Naive thymus-derived CD8-positive, alpha-beta T cell (primary cell): ENCODE measurements at places on chromosomes 6 and 20. TPM values are rescaled to one million over a fixed set of nuclear protein-coding genes. Genes with fewer than 3 reads are reported as not detected.

DNA sequence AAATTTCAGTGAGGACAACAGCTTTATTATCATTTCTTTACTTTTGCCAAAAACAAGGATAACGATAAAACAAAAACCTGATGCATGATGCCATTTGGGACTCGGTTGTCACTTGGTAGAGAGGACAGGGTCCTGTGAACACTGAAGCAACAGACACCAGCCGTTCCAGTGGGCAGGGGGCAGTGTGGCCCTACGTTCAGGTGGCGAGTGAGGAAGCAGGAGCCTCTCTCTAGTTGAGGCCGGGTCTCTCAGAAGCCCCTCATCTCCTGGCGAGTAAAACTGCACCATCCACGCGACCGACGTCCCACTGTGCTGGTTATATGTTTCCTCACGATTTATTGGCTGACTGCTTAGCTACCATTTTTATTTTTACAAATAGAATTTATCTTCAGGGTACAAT, 231.6 kb downstream of the THBS2 start:
- H3K27me3 ChIP-seq: peaks cover 9% of the 10 kb centered on the region
- H3K4me1 ChIP-seq: peaks cover 2% of the 10 kb centered on the region
- H3K4me3 ChIP-seq: no peak overlapping the region
- no peak overlapping the region for H3K27ac ChIP-seq

DNA sequence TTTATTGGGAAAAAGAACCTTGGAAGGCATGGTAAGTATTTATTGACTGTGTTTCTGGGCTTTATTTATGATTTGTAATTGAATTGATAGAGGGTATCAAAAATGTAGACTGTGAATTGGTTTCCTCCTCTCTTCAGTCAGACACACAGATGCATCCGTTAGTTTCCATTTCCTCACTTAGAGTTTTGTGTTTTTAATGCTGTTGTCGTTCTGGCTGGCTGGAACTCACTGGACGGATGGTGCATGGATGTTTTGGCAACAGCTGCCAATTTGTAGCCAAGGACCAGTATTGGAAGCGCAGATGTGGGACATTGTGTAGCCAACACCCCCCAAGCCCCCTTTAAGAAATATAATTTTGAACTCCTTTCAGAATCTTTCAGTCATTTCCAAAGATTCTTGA, 134.5 kb downstream of the JARID2 start:
- no peak for DNase-seq
- no peak overlapping the region for H3K4me3 ChIP-seq
- H3K4me1 ChIP-seq: peaks cover 73% of the 10 kb centered on the region
- no peaks in the 10 kb centered on the region for H3K27me3 ChIP-seq
- H3K36me3 ChIP-seq: peaks cover 6% of the 10 kb centered on the region

GRCh38 chr6:161115468-161115867, 123.9 kb downstream of the MAP3K4 start:
- no peak overlapping the region for H3K27ac ChIP-seq
- peaks cover 17% of the 10 kb centered on the region for H3K4me1 ChIP-seq
- H3K4me3 ChIP-seq: no peak overlapping the region

GRCh38 chr6:76694795-76695194, 622.3 kb upstream of the IMPG1 start:
- no peak overlapping the region for H3K27ac ChIP-seq
- H3K36me3 ChIP-seq: no peaks in the 10 kb centered on the region
- H3K4me1 ChIP-seq: no peaks in the 10 kb centered on the region
- no peak overlapping the region for H3K4me3 ChIP-seq
- H3K27me3 ChIP-seq: no peaks in the 10 kb centered on the region

DNA sequence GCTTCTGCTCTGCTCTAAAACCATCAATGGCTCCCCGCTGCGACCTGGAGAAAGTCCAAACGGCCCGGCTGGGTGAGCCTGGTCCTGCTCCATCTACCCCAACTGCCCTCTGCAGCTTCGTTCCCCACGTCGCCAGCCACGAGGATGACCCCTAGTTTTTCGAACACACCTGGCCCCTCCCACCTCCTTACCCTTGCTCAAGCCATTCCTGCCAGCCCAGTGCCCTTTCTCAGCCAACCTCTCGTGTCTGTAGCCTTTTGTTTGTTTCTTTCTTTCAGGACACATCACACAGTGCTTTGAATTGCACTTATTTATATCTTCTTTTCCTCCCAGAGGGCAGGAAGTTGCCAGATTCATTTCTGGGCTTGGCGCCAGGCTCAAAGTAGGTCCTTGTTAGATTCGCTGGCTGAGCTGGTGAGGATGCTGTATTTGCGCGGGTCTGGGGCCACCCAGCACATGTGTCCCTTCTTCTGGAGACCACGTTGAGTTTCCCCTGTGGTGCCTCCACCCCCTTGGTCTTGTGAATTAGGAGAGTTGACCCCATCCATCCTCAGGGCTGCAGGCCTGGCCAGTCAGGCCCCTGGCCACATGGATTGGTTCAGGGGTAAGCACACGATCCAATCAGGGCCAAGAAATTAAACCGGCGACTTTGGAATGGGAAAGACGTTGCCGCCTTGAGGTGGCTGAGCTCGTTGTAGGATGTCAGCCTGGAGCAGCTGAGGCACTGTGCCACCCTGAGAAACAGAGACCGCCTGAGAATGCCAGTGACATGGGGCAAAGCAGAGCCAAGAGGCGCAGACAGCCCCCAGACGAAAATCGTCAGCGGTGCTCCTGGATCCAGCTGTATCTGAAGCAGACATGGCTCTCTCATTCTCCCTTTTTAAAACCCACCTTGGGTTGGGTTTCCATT, 156.0 kb downstream of the CEBPB start:
- no peak for DNase-seq
- H3K36me3 ChIP-seq: no peaks in the 10 kb centered on the region
- H3K27me3 ChIP-seq: peaks cover 4% of the 10 kb centered on the region
- no peak overlapping the region for H3K27ac ChIP-seq
- peaks cover 10% of the 10 kb centered on the region for H3K4me1 ChIP-seq
- no peak overlapping the region for H3K4me3 ChIP-seq

DNA sequence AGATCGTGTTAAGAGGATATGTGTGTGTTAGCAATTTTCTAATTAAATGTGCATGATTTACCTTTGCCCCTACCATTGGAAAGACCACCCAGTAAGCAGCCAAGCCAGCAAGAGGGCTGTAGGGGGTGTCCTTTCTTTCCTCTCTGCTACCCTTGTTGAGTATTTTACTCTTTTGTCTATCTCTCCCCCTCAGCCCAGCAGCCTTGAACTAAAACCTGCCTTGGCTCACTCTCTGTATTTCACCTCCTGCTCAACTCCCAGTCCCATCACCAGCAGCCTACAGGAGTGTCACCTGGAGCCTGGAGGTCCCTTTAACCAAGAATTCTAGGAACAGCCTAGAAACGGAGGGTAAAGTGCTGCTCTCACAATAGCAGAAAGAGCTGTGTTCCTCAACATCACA, 81.0 kb downstream of the HIVEP2 start:
- no peak for DNase-seq
- peaks cover 27% of the 10 kb centered on the region for H3K4me1 ChIP-seq
- peak overlapping the region; percentile 20 for H3K4me3 ChIP-seq
- H3K27me3 ChIP-seq: no peaks in the 10 kb centered on the region

- H3K36me3 ChIP-seq: no peaks in the 10 kb centered on the region
- DNase-seq: no peak
- no peaks in the 10 kb centered on the region for H3K27me3 ChIP-seq
- no peak overlapping the region for H3K27ac ChIP-seq
- no peaks in the 10 kb centered on the region for H3K4me1 ChIP-seq
These were observed 233.7 kb upstream of the ZFP64 start for GRCh38 chr20:52425253-52425652.

DNA sequence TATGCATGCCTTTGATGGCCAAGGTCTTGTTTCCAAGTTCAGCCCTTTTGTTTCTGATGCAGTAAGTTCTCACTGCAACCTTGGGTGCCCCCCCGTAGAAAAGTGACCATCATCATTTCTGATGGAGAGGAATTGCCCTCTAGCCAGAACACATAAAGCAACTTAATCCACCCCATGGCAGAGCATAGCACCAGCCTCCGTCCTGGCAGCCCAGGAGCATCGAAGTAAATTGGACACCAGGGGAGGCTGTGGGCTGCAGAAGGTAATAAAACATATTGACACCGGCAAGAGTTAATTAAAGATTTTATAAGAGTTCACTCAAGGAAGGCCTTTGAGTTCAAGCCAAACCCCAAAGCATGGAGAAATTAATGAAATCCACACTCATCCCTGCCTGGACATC, 39.2 kb upstream of the CST7 start:
- no peak overlapping the region for H3K4me3 ChIP-seq
- no peaks in the 10 kb centered on the region for H3K27me3 ChIP-seq
- no peak overlapping the region for H3K27ac ChIP-seq
- no peaks in the 10 kb centered on the region for H3K4me1 ChIP-seq
- DNase-seq: no peak

GRCh38 chr20:37347347-37347823, 1.4 kb downstream of the SRC start:
- H3K4me3 ChIP-seq: peak overlapping the region; percentile 40
- H3K27ac ChIP-seq: peak overlapping the region; percentile 35
- no peak for DNase-seq
- H3K36me3 ChIP-seq: no peaks in the 10 kb centered on the region

GRCh38 chr20:10618611-10619245, 55.1 kb downstream of the JAG1 start:
- H3K27me3 ChIP-seq: no peaks in the 10 kb centered on the region
- H3K4me3 ChIP-seq: no peak overlapping the region
- H3K4me1 ChIP-seq: no peaks in the 10 kb centered on the region
- DNase-seq: no peak

GRCh38 chr20:57375652-57376230, 15.5 kb upstream of the RBM38 start:
- peak overlapping the region; percentile 74 for H3K27ac ChIP-seq
- H3K27me3 ChIP-seq: no peaks in the 10 kb centered on the region
- DNase-seq: no peak
- H3K4me1 ChIP-seq: peaks cover 22% of the 10 kb centered on the region
- no peak overlapping the region for H3K4me3 ChIP-seq

DNA sequence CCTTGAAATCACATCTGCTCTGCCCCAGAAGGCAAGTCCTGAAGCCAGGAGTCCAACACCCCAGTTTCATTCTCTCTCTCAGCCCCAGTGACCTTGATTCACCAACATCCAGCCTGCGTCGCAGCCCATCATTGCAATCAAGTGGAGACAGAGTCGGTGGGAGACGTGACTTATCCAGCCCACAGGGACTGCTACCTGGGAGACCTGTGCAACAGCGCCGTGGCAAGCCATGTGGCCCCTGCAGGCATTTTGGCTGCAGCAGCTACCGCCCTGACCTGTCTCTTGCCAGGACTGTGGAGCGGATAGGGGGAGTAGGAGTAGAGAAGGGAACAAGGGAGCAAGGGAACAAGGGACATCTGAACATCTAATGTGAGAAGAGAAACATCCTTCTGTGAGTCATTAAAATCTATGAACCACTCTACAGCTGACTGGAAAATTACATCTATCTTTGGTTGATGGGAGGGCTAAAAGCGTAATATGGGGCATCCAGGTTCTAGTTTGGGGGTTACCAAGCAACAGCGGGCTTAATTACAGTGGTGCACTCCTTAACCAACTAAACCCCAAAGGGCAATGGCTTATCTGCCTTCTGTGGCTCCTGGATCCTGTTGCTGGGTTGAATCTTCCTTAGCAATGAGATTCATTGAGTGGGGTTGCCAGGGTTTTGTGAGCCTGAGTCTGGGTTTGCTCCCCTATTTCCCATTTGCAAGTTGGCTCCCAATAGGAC, 2.5 kb downstream of the LY6G6D start:
- no peak for DNase-seq
- H3K4me1 ChIP-seq: peaks cover 9% of the 10 kb centered on the region
- H3K27ac ChIP-seq: no peak overlapping the region
- no peaks in the 10 kb centered on the region for H3K36me3 ChIP-seq
- no peak overlapping the region for H3K4me3 ChIP-seq

DNA sequence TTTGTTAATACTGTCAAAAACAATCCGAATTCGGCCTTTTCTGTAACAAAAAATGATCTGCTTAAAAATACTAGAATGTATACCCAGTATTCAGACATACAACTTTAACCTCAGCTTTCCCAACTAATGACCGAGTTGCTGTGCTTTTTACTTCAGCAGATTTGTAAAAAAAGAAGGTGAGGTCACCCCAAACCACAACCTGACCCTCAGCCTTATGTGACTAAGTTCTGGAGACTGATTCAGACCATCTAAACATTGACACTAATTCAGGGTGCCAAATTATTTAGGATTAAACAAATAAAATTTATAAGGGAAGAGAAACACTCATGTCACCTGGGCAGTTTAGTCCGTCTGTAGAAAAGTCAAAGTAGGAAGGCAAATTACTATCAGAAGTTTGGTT, 7.7 kb downstream of the CCN6 start:
- no peak overlapping the region for H3K27ac ChIP-seq
- no peak for DNase-seq
- H3K36me3 ChIP-seq: no peaks in the 10 kb centered on the region
- H3K27me3 ChIP-seq: no peaks in the 10 kb centered on the region

DNA sequence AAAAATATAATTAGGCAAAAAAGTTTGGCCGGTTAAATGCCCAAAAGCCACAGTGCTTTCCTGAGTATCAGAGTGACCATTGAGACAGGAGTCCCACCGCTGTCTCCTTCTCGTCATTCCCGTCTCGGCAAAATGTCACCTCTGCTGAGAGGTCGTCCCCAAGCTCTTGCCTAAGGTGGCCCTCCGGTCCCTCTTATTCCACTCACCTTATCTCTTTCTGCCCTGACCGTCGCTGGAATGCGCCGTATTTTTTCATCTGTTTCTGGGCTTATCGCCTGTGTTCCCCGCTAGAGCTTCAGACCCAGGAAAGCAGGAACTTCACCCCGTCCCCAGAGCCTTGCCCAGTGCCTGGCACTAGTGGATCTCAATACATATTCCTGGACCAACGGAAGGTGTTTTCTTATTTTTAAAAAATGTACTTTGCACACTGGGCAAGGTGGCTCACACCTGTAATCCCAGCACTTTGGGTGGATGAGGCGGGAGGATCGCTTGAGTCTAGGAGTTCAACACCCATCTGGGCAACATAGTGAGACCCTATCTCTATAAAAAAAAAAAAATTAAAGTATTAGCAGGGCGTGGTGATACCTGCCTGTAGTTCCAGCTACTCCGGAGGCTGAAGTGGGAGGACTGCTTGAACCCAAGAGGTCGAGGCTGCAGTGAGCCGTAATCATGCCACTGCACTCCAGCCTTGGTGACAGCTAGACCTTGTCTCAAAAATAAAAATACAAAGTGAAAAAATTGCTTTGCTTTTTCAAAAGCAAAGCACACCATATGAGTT, 122.8 kb upstream of the PTPN1 start:
- H3K27me3 ChIP-seq: no peaks in the 10 kb centered on the region
- DNase-seq: no peak
- peak overlapping the region; percentile 87 for H3K27ac ChIP-seq
- H3K4me3 ChIP-seq: peak overlapping the region; percentile 6

DNA sequence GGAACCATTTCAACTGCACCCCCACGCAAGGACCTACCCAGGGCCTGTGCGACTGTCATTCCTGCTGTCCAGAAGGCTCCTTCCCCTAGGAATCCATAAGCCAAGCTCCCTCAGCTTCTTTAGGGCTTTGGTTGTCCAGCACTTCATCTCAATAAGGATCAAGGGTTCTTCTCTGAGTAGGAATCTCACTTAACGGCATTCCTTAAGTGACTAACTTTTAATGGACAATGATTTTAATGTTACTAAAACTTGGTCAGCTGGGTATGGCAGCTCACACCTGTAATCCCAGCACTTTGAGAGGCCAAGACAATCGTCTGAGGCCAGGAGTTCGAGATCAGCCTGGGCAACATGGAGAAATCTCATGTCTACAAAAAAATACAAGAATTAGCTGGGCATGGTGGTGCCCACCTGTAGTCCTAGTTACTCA, 13.4 kb downstream of the UBE2V1 start:
- no peaks in the 10 kb centered on the region for H3K27me3 ChIP-seq
- no peak overlapping the region for H3K27ac ChIP-seq
- H3K4me1 ChIP-seq: peaks cover 28% of the 10 kb centered on the region
- no peak overlapping the region for H3K4me3 ChIP-seq
- peaks cover 63% of the 10 kb centered on the region for H3K36me3 ChIP-seq

The CRISP3 gene
- not detected for total RNA-seq

The BACH2 gene
- 116 TPM for total RNA-seq

The DTD1 gene
- total RNA-seq: 14.5 TPM

The IL20RA gene
- total RNA-seq: not detected

The CDKN1A gene
- total RNA-seq: 1.9 TPM

The SPEF1 gene
- total RNA-seq: 0.33 TPM

The TTI1 gene
- total RNA-seq: 25.9 TPM

The SSTR4 gene
- not detected for total RNA-seq
